Liver (tissue), 10 donors: ENCODE measurements at places on chromosomes 16 and 17. TPM values are rescaled to one million over a fixed set of nuclear protein-coding genes. Genes with fewer than 3 reads are reported as not detected.

- no peak for DNase-seq
Measured at GRCh38 chr16:50767197-50767596, 25.3 kb downstream of the CYLD start.

DNA sequence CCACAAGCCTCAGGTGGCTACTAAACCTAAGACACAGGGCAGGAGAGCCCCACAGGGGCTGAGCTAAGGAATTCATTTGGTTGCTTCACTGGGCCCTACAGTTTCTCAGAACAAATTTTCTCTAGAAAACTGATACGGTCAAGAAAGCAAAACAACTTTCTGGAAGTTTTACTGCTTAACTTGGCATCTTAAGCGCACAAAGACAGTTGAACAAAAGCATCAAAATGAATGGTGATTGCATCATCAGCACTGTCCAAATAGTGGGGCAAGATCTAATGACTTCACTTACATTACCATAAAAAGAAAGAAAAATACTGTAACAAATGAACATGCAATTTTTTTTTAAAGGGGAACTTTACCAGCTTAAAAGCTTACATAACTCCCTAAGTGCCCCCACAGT lies 47.6 kb downstream of the XPO6 start:
- no peak for DNase-seq

DNA sequence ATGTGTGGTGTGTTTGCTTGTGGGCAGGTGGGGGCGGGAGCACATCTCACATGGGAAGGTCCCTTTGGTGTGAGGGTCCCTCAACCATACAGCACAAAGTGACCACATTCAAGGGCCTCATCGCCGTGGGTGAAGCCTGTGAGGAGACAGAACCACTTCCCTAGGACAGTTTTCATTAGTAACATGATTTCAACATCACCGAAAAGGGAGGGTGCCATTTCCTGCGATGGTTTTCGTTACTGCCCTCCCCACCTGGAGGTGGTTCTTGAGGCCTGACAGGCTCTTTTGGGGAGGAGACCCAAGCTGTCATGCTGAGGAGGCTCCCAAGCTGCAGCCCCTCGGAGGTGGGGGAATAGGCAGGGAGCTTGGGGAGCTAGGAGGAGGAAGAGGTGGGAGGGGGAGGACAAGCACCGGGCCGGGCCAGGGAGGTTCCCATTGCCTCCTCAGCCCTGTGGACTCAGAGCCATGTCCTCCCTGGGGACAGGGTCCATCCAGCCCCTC lies 9.5 kb downstream of the CD300LB start:
- peak; percentile 23 for DNase-seq

DNA sequence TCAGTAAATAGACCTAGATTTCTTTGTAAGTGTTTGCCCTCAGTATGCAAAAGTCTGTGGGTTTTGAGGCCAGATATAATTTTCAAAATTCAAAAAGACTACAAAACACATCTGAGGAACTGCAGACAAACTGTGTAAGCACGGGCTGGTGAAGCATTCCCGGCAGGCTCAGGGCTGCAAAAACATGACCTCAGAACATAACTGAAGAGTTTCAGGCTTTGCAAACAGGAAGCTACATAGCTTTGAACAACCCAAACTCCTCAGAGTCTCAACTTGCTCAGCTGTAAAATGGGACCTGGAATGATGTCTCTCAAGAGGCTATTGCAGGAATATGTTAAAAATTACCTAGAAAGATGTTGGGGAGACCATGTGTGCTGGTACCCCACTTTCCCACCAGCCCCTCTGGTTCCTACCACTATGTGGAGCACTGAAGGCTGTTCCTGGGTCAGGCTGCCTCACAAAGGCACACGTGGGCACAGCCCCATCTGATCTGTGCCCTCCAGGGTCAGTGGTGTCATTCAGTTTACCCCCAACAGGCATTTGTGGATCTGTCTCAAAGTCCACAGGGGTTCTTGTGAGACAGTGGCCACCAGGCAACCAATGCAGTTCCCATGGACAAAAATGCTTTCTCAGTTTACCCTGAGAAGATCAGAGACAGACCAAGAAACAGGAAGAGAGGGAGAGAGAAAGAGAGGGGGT lies 72.9 kb downstream of the CREBBP start:
- no peak for DNase-seq

Gene HCRT
- total RNA-seq: not detected
